ENCODE measurements at places on chromosomes 5 and 9.
A peak's percentile ranks its signal among the peaks of the same experiment; 100 is the strongest.

- DNase-seq, result no peak
These were observed 375.9 kb downstream of the ARRDC3 start for GRCh38 chr5:91007251-91007650.

- DNase-seq, result peak; percentile 63
These were observed 65.1 kb upstream of the IQGAP2 start for GRCh38 chr5:76337953-76338451.

DNA sequence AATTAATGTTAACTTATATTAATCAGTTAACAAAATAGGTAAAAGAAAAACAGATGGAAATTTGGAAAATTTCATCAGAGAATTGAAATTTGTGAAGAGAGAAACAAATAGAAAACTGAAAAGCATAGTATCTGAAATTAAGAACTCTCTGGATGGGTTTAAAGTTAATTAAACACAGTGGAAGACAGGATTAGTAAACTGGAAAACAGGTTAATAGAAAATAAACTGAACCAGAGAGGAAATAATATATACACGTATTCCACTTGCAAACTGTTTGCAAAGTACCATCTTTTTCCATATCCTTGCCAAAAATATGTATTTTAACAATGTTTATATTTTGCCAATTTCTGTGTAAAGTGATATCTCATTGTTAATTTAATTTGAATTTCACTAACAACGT is 257.5 kb downstream of the CD180 start:
- DNase-seq, result no peak

DNA sequence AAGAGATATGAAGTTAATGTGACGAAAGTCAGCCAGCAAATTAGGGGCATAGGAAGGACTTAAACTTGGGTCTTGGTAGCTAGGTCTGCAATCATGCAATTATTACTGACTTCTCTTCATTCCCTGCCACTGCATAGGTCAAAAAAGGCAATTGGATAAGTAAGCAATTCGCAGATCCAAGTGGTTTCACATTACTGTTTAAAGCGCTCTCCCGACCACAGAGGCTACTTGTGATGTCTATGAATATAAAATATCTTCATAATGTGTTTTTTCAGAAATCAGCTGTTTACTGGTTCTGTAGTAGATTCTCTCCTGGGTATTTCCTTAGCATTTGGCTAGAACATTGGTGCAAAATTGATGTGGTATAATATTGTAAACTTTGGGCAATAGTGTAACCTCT is 174.7 kb upstream of the PTGER4 start:
- DNase-seq, result no peak

Data from mesothelial cell of epicardium (in vitro differentiated cells).